Esophagus squamous epithelium (tissue), 5 donors: ENCODE measurements at places on chromosomes 4 and X.

DNA sequence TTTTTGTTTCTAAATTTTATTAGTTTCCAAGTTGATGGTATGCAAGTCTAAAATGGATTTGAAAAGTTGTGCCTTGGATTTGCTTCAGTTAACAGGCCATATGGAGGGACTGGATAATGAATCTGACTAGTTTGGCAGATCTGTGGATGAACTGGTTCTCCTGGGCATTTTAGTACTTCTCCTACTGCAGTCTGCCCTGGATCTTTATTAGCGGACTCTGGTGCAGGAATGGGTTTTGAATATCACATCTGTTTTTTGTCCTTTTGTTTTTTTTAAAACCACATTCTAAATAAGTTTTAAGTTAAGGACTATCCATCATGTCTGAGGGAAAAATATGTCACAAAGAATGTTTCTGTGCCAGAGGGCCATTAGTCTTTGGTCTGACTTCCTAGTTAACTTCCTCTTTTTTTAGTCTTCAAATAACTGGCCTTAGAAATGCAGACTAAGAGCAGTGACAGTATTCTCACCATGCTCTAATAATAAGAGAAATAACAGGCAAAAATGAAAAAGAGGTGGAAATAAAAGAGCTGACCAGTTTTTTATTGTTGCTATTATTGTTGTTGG, 13.9 kb upstream of the DCK start:
- no peak for DNase-seq

- DNase-seq: no peak
These were observed 27.6 kb upstream of the INTU start for GRCh38 chr4:127604949-127605709.

DNA sequence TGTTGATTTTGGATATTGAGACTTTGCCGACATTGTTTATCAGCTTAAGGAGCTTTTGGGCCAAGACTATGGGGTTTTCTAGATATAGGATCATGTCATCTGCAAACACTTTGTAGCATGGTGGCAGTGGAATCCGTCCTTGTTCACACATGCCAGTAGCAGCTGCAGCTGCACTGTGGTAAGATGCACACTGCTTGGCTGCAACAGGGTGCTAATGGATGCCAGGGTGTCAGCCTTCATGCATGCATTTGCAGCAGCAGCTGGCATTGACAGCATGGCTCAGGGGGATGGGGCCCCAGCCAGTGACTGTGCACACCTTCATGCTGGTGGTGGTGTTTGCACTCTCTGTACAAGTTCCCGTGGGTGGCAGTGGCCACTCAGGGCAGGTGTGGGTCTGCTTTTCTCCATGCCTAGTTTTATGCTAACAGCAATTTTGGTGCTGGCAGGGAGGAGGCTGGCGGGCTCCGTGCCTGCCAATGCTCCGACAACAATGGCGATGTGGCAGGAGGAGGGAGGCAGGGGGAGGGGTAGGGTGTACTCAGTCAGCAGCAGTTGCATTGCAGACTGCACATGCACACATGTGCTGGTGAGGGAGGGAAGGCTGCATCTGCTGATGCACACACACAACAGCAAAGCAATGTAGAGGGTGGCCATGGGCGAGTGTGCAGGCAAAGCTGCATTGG, 37.5 kb downstream of the BEX3 start:
- DNase-seq: no peak

- DNase-seq: no peak
These were observed 43.0 kb downstream of the RBMX2 start for GRCh38 chrX:130444641-130445336.

- DNase-seq: no peak
These were observed 55.3 kb upstream of the TECRL start for GRCh38 chr4:64464581-64464980.

DNA sequence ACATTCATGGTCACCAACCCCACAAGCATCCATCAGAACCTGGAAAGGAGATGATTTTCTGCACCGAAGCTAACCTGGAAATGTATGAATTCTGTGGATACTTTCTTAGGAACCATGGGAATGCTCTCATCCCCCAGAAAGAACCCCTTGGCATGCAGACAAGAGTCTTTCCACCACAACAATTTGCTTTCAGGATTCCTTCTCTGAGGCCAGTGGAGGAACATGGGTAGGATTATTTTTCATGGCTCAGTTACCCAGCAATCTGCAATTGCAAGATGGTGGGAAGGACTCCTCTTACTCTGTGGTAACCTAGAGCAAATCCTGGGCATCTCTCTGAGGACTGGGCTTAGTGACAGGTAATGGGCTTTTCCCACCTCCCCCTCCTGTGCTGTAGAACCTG, 131.9 kb upstream of the MSX1 start:
- DNase-seq: no peak

- no peak for DNase-seq
These were observed 34.8 kb downstream of the EGF start for GRCh38 chr4:109947457-109947856.

GRCh38 chr4:59831746-59832145, 1368.4 kb upstream of the ADGRL3 start:
- DNase-seq: no peak
